ENCODE measurements at places on chromosomes 11 and 22. TPM values are rescaled to one million over a fixed set of nuclear protein-coding genes. Genes with fewer than 3 reads are reported as not detected.

The CDC42EP2 gene
- total RNA-seq: 3.1 TPM

The NAALADL1 gene
- total RNA-seq: 14.3 TPM

The CASP5 gene
- not detected for total RNA-seq

The ARHGEF17 gene
- total RNA-seq: 47.6 TPM

The LAYN gene
- total RNA-seq: 53.7 TPM

The KCNJ5 gene
- 0.54 TPM for total RNA-seq

The OR6M1 gene
- total RNA-seq: not detected

The TMEM191B gene
- total RNA-seq: 1.6 TPM

The OR10A3 gene
- not detected for total RNA-seq

The TTLL8 gene
- total RNA-seq: not detected

The PARVA gene
- total RNA-seq: 27.9 TPM

The APOL2 gene
- total RNA-seq: 14.1 TPM

The OR5AR1 gene
- total RNA-seq: not detected

The HPX gene
- total RNA-seq: 2.4 TPM

The SEPTIN5 gene
- total RNA-seq: 5.6 TPM

The TEX12 gene
- total RNA-seq: not detected

The SPI1 gene
- not detected for total RNA-seq

The CARD10 gene
- total RNA-seq: 16.5 TPM

The GTSE1 gene
- total RNA-seq: 3.1 TPM

The DBX1 gene
- not detected for total RNA-seq

The OR51E1 gene
- not detected for total RNA-seq

The SIK2 gene
- total RNA-seq: 13.2 TPM

The SLC5A1 gene
- not detected for total RNA-seq

The C1QTNF5 gene
- not detected for total RNA-seq

The IRAG1 gene
- 0.76 TPM for total RNA-seq

The ST14 gene
- total RNA-seq: 0.11 TPM

The SLC22A8 gene
- total RNA-seq: not detected

The VPS26B gene
- 42.0 TPM for total RNA-seq

The RIMBP3C gene
- total RNA-seq: 0.87 TPM

The C11orf52 gene
- 8.1 TPM for total RNA-seq

The LMNTD2 gene
- 10.6 TPM for total RNA-seq

The GSTT2B gene
- total RNA-seq: 0.39 TPM

The INTS4 gene
- total RNA-seq: 43.9 TPM

The AKIP1 gene
- 42.6 TPM for total RNA-seq

The CARD18 gene
- not detected for total RNA-seq

The PGAP2 gene
- total RNA-seq: 27.5 TPM

The LMO2 gene
- 2.3 TPM for total RNA-seq

The TRIM48 gene
- not detected for total RNA-seq

The CENPM gene
- 14.9 TPM for total RNA-seq

The SLC6A5 gene
- total RNA-seq: not detected

The OLFML1 gene
- total RNA-seq: not detected

The GUCY1A2 gene
- total RNA-seq: 11.4 TPM

The LINC01488 gene
- total RNA-seq: not detected

The ASPHD2 gene
- not detected for total RNA-seq

The SCN3B gene
- under 0.01 TPM for total RNA-seq

All from placental epithelial cell (primary cell).